ENCODE measurements at places on chromosomes 1 and 21.

- peak; percentile 50 for DNase-seq
Measured at GRCh38 chr1:56773341-56774066, 45.7 kb downstream of the FYB2 start.

DNA sequence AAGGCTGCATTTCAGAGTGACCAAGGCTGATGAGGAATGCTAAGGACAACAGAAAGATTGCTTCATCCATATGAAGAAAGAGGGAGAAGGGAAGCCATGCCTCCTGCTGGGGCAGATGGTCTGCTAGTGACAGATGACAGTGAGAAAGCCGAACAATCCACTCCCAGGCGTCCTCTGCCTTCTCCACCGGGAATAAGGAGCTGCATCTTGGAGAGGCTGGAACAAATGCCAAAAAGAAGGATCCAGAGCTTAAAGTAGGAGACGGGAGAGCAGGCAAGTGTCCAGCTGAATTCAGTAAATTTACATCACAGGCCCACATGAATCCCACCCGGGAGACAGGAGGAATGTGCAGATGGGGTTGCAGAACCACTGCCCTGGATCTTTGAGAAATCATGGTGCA is 33.4 kb downstream of the DDX20 start:
- no peak for DNase-seq

GRCh38 chr1:247415423-247416361 is at the start of gene NLRP3:
NLRP3 (plus strand) TSS chr1:247416173; CDS start chr1:247418801, 2,628 bp downstream.
- DNase-seq, result peak; percentile 82

DNA sequence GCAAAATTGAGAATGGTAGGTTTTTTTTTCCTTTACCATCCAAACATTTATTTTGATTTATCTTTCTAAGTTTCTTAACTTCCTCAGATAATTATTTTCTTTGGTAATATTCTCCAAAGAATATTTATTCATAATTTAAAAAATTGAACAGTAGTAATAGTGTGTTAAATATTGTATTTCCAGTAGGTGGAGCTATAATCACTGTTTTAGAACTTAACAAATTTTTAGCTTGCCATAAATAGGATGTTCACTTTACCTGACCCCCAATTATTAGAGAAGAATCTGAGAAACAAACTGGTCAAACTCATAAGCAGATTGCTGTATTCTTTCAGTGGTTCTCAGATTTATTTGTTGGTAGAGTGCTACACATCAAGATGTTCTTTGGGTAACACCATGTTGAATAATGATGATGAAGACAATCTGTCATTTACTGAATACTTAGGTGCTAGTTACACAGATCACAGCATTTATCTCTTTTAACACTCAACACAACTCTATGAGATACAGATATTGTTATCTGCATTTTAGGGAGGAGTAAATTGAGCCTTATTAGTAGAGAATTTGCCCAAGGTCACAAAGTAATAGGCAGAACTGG is 82.4 kb upstream of the GPR88 start:
- DNase-seq, result no peak

GRCh38 chr1:216682752-216683151 is 40.5 kb downstream of the ESRRG start:
- DNase-seq, result no peak

DNA sequence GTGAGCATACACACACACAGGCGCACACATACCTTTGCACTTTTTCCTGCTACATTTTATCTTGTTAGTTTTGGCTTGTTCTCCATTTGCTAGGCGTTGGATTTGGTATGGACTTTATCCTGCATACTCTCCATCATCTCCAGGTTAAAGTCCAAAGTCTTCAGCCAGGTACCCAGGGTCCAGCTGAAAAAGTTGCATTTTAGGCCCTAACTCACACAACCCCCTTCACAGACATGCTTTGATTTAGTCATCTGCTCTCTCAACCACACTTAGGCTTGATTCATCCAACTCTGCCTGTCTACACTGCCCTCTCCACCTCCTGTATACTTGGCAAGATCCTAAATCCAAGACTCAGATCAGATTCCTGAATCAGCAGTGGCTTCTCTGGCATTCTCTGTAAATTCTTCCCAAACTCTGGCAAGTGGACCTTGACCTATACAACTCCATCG is 10.7 kb upstream of the LAMB3 start:
- DNase-seq, result peak; percentile 73

DNA sequence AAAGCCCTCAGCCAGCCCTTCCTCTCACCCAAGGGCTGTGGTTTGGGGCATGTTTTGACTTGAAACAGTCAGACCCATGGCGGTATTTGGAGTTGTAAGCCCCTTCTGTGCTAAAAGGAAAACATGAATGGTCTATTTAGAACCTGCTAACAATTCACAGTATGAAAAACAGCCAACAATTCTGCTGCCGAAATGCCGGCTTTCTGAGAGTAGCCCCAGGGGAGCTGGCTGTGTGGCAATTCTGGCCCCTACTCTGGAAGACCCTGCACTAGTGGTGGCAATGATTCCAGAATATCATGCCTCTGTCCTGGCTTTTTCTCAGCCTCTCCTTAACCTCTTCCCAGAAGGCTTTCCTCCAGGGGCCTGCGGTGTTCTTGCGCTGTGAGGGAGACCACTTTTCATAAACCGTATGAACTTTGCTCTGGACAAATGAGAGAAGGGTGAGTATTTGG is 118.7 kb downstream of the EDEM3 start:
- no peak for DNase-seq

- DNase-seq, result no peak
Measured at GRCh38 chr21:23729331-23729730, 1878.0 kb downstream of the MRPL39 start.

GRCh38 chr1:203034422-203035110 is 8.3 kb downstream of the PPFIA4 start:
- DNase-seq, result no peak

- DNase-seq, result no peak
Measured at GRCh38 chr1:214004795-214005194, 17.0 kb downstream of the PROX1 start.

GRCh38 chr21:41641821-41642701 is 124.8 kb downstream of the RIPK4 start:
- peak; percentile 99 for DNase-seq

GRCh38 chr1:177783051-177783450 is 186.8 kb downstream of the SEC16B start:
- no peak for DNase-seq

GRCh38 chr1:60978421-60979357 is 103.7 kb upstream of the NFIA start:
- DNase-seq, result peak; percentile 40

GRCh38 chr1:213260311-213261075 is 209.5 kb downstream of the RPS6KC1 start:
- no peak for DNase-seq

GRCh38 chr1:232978091-232978634 is 27.8 kb downstream of the NTPCR start:
- DNase-seq, result peak; percentile 90

- DNase-seq, result peak; percentile 53
Measured at GRCh38 chr1:31335007-31335406, 37.9 kb downstream of the FABP3 start.

- peak; percentile 73 for DNase-seq
Measured at GRCh38 chr21:38766987-38767722, 38.6 kb upstream of the ETS2 start.

GRCh38 chr1:3146907-3147306 is 77.9 kb downstream of the PRDM16 start:
- DNase-seq, result no peak

DNA sequence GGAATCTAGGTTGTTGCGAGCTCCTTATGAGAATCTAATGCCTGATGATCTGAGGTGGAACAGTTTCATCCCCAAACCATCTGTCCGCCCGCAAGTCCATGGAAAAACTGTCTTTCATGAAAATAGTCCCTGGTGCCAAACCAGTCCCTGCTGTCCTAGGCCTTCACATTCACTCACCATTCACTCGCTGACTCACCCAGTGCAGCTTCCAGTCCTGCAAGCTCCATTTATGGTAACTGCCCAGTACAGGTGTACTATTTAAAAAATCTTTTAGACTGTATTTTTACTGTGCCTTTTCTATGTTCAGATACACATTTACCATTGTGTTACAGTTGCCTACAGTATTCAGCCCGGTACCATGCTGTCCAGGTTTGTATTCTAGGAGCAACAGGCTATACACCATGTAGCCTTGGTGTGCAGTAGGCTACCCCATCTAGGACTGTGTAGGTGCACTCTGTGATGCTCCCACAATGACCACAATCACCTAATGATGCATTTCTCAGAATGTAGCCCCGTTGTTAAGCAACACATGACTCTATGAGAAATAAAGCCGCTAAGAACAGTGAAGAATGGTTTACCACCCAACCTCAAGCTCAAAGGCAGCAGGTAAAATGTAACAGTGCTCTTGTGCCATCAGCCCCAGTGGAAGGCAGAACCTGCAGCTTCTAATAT is 2.4 kb downstream of the ECHDC2 start:
- DNase-seq, result peak; percentile 36

DNA sequence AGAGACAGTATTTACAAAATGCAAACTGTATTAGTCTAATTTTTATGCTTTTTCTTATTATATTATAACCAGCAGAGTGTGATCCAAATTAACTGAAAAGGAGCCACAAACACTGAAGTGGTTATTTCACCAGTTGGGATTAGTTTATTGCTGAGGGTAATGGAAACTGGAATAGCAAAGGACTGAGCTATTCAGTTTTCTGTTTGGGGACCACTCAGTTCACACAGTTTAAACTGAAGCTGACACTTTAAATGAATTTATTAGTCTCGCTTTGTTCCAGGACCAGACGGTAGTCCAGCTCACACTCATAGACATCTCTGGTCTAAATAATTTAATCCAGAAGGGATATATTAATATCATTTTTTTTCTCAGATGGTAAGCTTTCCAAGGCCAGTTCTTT is 410.7 kb downstream of the LTN1 start:
- no peak for DNase-seq
